ENCODE measurements at places on chromosomes 12 and 14. TPM values are rescaled to one million over a fixed set of nuclear protein-coding genes. Genes with fewer than 3 reads are reported as not detected.

The KRT4 gene
- total RNA-seq: not detected

The LRRIQ1 gene
- total RNA-seq: 0.05 TPM

The MYBPC1 gene
- 4.2 TPM for total RNA-seq

The CD163L1 gene
- 7.6 TPM for total RNA-seq

The DNAJC22 gene
- 29.0 TPM for total RNA-seq

The C12orf50 gene
- not detected for total RNA-seq

The SLC38A4 gene
- 2.8 TPM for total RNA-seq

The WNT1 gene
- not detected for total RNA-seq

The GRIN2B gene
- 1.5 TPM for total RNA-seq

- no peaks in the 10 kb centered on the region for H3K36me3 ChIP-seq
- DNase-seq: no peak
- no peaks in the 10 kb centered on the region for H3K4me1 ChIP-seq
- no peak overlapping the region for H3K4me3 ChIP-seq
These were observed 88.2 kb downstream of the SLC24A4 start for GRCh38 chr14:92411135-92411534.

DNA sequence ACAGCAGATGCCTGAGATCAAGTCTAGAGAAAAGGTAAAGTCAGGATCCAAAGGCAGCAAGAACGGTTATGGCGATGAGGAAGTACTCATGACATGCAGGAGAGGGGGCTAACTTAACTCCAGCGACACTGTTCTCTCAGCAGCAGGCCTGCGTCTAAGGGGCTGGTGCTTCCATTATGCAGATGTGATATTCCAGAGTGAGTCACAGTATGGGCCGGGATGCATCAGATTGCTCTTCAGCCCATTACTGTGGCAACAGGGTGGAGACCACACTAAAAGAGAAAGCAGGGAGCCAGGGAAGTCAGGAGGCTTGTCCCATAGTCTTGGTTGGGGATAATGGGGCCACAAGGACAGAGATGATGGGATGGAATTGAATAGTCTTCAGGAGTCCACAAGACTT lies 151.8 kb upstream of the NTF3 start:
- no peaks in the 10 kb centered on the region for H3K4me1 ChIP-seq
- no peak overlapping the region for H3K27ac ChIP-seq
- H3K27me3 ChIP-seq: no peaks in the 10 kb centered on the region

- H3K4me3 ChIP-seq: no peak overlapping the region
- no peaks in the 10 kb centered on the region for H3K27me3 ChIP-seq
- no peaks in the 10 kb centered on the region for H3K4me1 ChIP-seq
- DNase-seq: no peak
These were observed 53.4 kb upstream of the DICER1 start for GRCh38 chr14:95210699-95211098.

GRCh38 chr12:66044731-66045130 lies 85.8 kb downstream of the LLPH start:
- no peaks in the 10 kb centered on the region for H3K27me3 ChIP-seq
- H3K4me3 ChIP-seq: no peak overlapping the region
- H3K4me1 ChIP-seq: no peaks in the 10 kb centered on the region
- DNase-seq: no peak

DNA sequence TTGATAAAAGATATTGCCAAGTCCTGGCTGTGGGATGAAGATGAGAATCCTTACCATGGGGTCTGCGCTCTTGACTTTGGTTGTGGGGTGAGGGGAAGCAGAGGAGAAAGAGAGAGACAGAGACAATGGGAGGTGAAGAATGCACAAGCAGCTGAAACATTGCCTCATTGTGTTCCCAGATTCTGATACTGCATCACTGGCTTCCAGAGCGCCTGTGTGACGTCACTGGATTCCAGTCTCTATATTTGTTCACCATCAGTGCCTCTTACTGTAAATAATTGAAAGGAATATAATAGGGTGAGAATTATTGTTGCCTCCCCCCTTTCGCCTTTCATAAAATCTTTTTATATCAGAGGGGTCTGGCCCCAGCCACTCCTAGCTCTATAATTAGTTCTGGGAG lies 188.9 kb upstream of the NTF3 start:
- no peak overlapping the region for H3K27ac ChIP-seq
- DNase-seq: no peak
- peaks cover 6% of the 10 kb centered on the region for H3K4me1 ChIP-seq
- H3K36me3 ChIP-seq: no peaks in the 10 kb centered on the region
- H3K27me3 ChIP-seq: no peaks in the 10 kb centered on the region

GRCh38 chr14:91714805-91715204 lies 17.1 kb downstream of the CATSPERB start:
- no peaks in the 10 kb centered on the region for H3K36me3 ChIP-seq
- H3K4me3 ChIP-seq: no peak overlapping the region
- no peak overlapping the region for H3K27ac ChIP-seq
- DNase-seq: no peak
- no peaks in the 10 kb centered on the region for H3K27me3 ChIP-seq

DNA sequence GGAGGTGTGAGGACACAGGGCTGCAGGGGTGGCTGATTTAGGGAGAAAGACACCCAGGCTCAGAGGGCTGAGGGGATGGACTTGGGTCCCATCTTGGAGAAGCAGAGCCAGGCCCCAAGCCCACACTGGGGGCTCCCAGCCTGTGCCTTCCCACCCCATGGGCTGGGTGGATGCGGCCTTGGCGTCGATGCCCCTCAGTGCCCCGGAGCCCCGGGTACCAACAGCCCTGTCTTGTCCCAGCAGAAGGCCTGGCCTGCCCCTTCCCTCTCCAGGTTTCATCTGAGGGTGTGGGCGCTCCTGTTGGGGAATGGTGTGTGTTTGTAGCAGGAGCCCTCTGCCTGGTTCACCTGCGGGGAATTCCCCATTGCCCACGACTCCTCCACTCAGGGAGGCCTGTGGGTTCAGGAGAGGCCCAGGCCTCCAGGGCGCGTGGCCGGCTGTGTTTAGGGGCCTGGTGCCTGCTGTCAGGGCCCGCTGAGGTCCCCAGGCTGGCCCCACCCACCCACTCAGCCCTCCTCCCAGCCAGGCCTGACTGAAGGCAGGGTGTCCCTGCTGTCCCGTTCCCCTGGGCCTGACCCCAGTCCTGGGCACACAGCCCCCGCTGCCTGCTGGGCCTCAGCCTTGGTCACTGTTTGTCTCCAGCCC lies 51.1 kb upstream of the BEGAIN start:
- H3K4me1 ChIP-seq: no peaks in the 10 kb centered on the region
- no peaks in the 10 kb centered on the region for H3K36me3 ChIP-seq
- no peak overlapping the region for H3K27ac ChIP-seq
- DNase-seq: no peak
- H3K4me3 ChIP-seq: no peak overlapping the region

- no peaks in the 10 kb centered on the region for H3K27me3 ChIP-seq
- peaks cover 3% of the 10 kb centered on the region for H3K4me1 ChIP-seq
- H3K4me3 ChIP-seq: no peak overlapping the region
- no peak overlapping the region for H3K27ac ChIP-seq
- no peaks in the 10 kb centered on the region for H3K36me3 ChIP-seq
These were observed 15.3 kb downstream of the WDR20 start for GRCh38 chr14:102154821-102155549.

DNA sequence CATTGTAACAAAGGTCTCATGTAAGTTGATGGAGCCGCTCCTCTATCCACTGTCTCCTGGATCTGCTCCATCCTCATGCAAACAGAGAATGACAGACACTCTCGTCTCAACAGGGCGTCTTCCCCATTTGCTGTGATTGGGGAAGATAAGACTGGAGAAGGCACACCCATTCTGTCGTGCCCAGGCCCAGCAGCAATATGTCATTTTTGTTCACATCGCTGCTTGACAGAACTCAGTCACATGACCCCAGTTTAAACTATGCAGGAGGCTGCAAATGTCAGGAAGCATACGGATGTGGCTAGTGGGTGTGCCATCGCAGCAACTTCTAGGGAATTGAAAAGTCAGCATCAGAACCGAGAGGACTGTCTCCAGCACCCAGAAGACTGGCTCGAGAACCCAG lies 290.5 kb downstream of the TMEM132D start:
- no peak overlapping the region for H3K4me3 ChIP-seq
- no peak overlapping the region for H3K27ac ChIP-seq
- H3K4me1 ChIP-seq: no peaks in the 10 kb centered on the region

GRCh38 chr14:75972801-75973421 lies 8.9 kb downstream of the TGFB3 start:
- H3K27me3 ChIP-seq: no peaks in the 10 kb centered on the region
- H3K4me1 ChIP-seq: no peaks in the 10 kb centered on the region
- H3K27ac ChIP-seq: no peak overlapping the region
- no peak for DNase-seq
- no peak overlapping the region for H3K4me3 ChIP-seq

DNA sequence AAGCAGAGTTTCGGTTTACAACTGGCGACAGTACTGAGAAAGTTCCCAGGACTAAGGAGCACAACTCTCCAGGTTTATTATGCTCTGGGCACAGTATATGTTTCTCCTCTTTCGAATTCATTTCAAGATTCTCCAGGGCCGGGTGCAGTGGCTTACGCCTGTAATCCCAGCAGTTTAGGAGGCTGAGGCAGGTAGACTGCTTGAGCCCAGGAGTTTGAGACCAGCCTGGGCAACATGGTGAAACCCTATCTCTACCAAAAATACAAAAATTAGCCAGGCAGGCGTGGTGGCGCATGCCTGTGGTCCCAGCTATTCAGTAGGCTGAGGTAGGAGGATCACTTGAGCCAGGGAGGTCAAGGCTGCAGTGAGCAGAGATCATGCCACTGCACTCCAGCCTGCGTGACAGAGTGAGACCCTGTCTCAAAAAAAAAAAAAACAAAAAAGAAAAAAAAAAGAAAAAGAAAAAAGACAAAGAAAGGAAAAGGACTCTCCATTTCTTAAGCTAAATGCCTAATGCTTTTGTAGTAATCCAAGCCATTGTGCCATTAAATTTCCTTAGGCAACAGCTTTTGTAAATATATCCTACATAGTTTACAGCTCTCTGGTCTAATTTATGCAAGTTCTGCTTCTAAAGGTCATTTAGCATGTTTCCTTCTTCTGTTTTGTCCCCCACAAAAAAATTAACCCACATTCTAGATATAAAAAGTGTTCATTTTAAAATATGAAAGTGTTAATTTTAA lies 34.8 kb downstream of the ATL1 start:
- no peak for DNase-seq
- no peaks in the 10 kb centered on the region for H3K4me1 ChIP-seq
- H3K27me3 ChIP-seq: no peaks in the 10 kb centered on the region
- no peak overlapping the region for H3K4me3 ChIP-seq
- H3K27ac ChIP-seq: no peak overlapping the region

- H3K4me3 ChIP-seq: no peak overlapping the region
- peaks cover 18% of the 10 kb centered on the region for H3K36me3 ChIP-seq
These were observed 17.7 kb downstream of the PSMC1 start for GRCh38 chr14:90274019-90274418.

- no peaks in the 10 kb centered on the region for H3K4me1 ChIP-seq
- DNase-seq: no peak
These were observed 17.8 kb downstream of the TAOK3 start for GRCh38 chr12:118354903-118355302.

GRCh38 chr12:46577063-46577776 lies 204.6 kb upstream of the SLC38A2 start:
- no peak for DNase-seq
- no peak overlapping the region for H3K4me3 ChIP-seq
- no peaks in the 10 kb centered on the region for H3K36me3 ChIP-seq
- no peaks in the 10 kb centered on the region for H3K4me1 ChIP-seq
- H3K27me3 ChIP-seq: no peaks in the 10 kb centered on the region
- no peak overlapping the region for H3K27ac ChIP-seq

- no peak for DNase-seq
- no peak overlapping the region for H3K27ac ChIP-seq
- no peaks in the 10 kb centered on the region for H3K4me1 ChIP-seq
- H3K36me3 ChIP-seq: no peaks in the 10 kb centered on the region
- no peak overlapping the region for H3K4me3 ChIP-seq
These were observed 184.8 kb upstream of the RPH3A start for GRCh38 chr12:112606611-112607365.

- peak; percentile 83 for DNase-seq
- no peak overlapping the region for H3K4me3 ChIP-seq
- peak overlapping the region; percentile 69 for H3K27ac ChIP-seq
- no peaks in the 10 kb centered on the region for H3K27me3 ChIP-seq
These were observed 792 bp upstream of the CHD4 start for GRCh38 chr12:6607751-6608591.

DNA sequence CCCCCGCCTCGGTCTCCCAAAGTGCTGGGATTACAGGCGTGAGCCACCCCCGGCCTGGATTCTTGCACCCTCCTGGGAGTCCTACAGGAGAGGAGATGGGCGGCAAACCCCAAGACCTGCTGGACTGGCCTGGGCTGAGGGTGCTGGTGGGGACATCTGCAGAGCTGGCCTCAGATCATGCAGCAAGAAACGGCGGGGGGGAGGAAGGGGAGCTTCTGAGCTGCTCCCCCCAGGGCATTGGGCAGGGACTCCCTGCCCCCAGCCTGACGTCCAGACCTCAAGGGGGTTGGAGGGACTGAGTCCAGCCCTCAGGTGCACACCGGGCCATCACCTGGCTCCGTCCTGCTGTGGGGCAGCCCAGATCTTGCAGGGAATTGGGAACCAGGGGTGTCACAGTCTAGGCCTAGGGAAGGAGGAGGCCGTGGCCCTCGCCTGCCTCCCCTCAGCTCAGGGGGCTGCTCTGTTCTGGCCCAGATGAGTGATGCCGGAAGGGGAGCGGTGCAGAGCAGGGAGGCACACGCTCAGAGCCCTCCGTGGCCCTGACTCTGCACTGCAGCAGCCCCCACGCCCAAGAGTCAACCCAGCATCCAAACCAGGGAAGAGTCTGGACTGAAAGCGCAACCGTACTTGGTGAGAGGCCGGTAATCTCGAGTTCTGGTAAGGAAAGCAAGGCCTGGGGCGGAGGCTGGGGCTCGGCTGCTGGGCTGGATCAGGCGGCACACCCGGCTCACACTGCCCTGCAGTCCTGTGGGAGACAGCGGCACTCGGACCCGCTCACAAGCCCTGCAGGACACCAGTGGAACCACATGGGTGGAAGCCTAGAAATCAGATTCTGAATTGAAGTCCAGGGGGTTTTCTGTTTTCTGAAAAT lies 8.9 kb upstream of the AMN start:
- no peak overlapping the region for H3K27ac ChIP-seq
- DNase-seq: no peak
- H3K27me3 ChIP-seq: no peaks in the 10 kb centered on the region
- no peaks in the 10 kb centered on the region for H3K36me3 ChIP-seq
- H3K4me3 ChIP-seq: no peak overlapping the region
- H3K4me1 ChIP-seq: no peaks in the 10 kb centered on the region

DNA sequence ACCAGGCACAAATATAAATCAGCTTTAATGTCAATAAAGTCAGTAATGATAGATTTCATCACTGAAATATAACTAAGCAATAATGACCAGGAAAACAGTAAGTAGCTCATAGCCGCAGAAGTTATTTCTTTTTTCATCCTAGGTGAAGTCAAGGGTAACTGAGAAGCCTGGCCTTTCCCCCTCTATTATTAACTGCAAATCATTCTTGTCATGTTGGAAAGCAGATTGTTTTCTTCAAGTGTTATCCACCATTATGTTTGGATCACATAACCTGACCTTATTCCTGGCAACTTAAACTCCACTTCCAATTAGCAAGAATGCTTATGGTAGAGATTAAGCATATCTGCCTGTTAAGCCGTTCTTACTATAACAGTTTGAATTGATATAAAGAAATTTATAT lies 603.4 kb upstream of the FOXG1 start:
- H3K4me3 ChIP-seq: no peak overlapping the region
- no peaks in the 10 kb centered on the region for H3K27me3 ChIP-seq
- no peaks in the 10 kb centered on the region for H3K36me3 ChIP-seq

GRCh38 chr12:91138337-91138920 lies 27.1 kb upstream of the LUM start:
- no peaks in the 10 kb centered on the region for H3K27me3 ChIP-seq
- DNase-seq: no peak
- H3K4me3 ChIP-seq: no peak overlapping the region
- H3K36me3 ChIP-seq: no peaks in the 10 kb centered on the region
- H3K27ac ChIP-seq: no peak overlapping the region

GRCh38 chr12:53976823-53977595 lies 2.3 kb upstream of the HOTAIR start:
- no peaks in the 10 kb centered on the region for H3K36me3 ChIP-seq
- peaks cover 92% of the 10 kb centered on the region for H3K27me3 ChIP-seq
- no peak for DNase-seq
- no peak overlapping the region for H3K27ac ChIP-seq
